Choroid plexus epithelial cell (primary cell): ENCODE measurements at places on chromosomes 16 and 17.

GRCh38 chr16:57358527-57359095 lies at the start of gene CCL22:
CCL22 (plus strand) TSS chr16:57358783; CDS start chr16:57358817, 34 bp downstream.
- no peak for DNase-seq

GRCh38 chr16:85127379-85127723 lies 15.1 kb upstream of the CIBAR2 start:
- DNase-seq = no peak

DNA sequence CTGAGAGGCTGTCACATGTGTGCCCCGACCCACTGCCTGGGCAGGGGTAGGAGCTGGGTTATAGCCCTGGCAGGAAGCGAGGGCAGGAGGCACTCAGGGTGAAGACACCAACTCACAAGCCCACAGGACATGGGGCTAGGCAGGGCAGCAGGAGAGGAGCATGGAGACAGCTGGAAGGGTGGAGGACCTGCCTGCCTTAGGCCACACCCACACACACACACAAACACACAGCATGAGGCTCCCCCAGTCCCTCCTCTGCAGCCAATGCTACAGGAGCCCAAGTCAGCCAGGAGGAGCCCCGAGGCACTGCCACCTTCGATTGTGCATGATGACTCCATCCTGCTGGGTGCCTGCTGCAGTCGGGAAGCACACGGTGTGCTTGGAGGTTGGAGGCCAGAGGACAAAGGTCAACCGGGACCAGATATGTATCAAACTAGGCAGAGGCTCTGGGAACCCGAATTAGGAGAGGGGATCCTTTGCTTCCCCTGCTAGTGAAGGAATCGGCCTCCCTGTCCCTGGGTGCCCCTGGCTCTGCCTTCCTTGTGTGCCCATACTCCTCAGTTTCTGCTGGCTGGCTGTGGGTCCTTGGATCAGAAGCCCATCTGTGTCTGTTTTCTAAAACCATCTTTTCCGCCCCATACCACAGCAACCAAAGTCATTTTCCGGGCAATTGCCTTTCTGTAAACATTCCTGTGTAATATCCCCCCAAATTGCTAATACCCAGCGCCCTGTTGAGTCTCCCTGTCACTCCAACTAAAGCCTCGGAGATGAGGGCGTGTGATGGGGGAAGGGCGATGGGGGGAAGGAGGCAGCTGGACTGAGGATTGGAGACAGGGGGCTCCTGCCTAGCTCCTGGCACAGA lies 20.5 kb downstream of the SRCIN1 start:
- peak; percentile 22 for DNase-seq

DNA sequence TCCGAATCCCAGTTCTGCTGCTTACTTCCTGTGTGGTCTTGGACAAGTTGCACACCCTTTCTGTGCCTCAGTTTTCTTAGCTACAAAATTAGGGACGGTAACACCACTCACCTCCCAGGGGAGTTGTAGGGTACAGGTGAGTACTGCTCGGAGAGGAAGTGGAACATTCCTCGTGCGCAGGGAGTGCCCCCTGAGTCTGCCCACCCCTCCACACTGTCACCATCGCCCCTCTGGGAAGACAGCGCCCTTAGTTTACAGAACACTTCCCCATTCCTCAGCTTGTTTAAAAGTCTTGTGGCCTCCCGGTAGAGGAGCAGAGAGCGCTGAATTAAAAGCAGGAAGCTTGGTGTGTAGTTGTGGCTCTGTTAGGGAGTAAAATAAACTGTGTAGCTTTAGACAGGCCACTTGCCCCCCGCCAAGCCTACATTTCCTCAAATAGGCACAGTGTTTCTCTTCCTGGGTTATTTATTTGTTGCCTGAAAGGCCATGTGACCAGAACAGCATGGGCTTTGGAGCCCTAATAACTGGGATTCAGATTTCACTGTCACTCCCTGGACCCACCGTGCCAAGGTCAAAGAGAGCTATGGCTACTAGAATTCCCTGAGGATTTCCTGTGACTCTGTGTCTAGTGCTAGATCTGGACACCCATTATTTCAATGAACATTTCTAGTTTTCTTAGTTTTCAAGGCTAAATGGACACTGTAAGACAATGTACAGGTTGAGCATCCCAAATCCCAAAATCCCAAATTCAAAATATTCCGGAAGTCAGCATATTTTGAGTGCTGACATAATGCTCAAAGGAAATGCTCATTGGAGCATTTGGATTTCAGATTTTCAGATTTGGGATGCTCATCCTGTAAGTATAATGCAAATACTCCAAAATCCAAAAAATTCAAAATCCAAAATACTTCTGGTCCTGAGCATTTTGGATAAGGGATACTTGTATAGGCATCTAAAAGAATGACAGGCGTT lies 372.5 kb downstream of the SNX29 start:
- DNase-seq = peak; percentile 9

DNA sequence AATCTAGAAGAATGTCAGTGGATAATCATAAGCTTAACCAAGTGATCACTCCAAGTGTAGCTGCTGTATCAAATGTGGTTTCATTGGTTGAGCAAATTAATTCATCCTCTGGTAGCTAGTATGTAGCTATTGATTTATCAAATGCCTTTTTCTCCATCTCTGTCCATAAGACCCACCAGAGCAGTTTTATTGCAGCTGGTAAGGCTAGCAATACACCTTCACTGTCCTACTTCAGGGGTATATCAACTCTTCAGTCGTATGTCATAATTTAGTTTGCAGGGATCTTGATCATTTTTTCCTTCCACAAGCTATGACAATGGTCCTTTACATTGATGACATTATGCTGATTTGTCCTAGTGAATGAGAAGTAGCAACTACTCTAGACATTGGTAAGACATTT lies 158.8 kb downstream of the PRKCB start:
- no peak for DNase-seq

DNA sequence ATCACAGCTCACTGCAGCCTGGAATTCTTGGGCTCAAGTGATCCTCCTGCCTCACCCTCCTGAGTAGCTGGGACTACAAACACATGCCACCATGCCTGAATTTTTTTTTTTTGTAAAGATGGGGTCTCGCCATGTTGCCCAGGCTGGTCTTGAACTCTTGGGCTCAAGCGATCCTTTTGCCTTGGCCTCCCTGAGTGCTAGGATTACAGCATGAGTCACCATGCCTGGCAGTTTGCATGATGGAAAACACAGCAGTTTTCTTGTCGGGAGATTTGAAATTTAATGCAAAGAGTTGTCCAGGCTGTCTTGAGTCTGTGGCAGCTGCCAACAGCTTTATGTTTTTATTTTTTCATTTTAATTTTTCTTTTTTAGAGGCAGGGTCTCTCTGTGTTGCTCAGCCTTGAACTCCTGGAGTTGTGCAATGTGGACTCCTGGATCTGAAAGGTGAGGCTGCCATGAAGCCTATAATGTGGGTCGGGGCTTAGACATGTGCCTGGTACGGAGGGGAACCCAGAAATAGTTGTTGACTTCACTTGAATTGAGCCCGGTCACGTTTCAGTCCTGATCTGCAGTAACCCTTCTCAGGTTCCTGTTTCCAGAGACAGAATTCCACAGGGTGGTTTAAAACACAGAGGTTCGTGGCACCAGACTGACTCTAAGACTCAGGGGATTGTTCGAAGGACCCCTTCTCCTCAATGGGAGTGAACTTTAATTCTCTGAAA lies 18.7 kb downstream of the CD300A start:
- DNase-seq = no peak

DNA sequence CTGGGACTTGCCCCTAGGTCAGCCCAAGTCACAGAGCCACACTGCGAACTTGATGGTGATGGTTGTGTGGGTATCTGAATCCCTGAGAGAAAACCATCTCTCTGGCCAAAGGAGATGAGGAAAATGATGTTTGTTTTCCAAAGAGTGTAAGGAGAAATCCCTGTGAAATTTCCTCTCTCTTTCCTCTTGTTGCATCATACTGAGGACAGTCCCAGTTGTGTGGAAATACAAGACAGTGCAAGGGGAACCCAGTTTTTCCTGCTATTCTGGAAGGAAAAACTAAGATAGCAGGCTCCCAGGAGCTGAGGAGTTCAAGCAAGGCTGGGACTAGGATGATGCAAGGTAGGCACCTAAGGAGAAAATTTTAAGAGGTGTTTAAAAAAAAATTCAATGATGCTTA lies 86.8 kb upstream of the TOM1L1 start:
- DNase-seq = no peak

GRCh38 chr16:56643080-56643778 lies 4.8 kb downstream of the MT1A start:
- peak; percentile 37 for DNase-seq

- DNase-seq = peak; percentile 81
Observed at GRCh38 chr17:882827-883585, 96.6 kb downstream of the NXN start.

- no peak for DNase-seq
Observed at GRCh38 chr16:80719573-80719972, 84.8 kb downstream of the CDYL2 start.

DNA sequence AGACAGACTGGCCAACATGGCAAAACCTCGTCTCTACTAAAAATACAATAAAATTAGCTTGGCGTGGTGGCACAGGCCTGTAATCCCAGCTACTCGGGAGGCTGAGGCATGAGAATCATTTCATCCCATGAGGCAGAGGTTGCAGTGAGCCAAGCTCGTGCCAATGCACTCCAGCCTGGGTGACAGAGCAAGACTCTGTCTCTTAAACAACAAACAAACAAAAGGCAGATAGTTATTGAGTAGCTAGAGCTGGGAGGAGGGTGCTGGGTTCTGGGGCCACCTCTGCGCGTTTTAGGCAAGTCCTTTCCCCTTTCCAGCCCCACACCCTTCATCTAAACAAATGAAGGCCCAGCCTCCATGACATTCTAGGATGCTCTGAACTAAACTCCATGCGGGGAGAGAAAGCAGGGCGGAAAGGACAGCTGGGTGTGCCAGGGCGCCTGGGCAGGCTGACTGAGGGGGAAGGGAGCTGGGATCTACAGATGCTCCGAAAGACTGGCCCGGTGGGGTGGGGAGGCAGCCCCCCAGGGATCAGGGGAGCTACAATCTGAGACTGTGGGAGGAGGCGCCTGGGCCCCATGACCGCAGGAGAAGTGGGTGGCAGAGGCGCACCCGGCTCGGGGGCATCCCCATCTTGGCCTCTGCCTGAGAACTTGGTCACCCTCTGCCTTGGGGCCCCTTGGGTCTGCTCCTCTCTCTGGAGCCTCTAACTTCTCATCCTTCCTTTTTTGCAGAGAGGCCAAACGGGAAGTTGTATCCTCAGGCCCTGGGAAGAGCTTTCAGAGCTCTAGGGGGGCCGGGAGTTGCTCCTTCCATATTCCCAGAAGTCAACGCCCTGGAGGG lies 910 bp downstream of the ITGAL start:
- no peak for DNase-seq

DNA sequence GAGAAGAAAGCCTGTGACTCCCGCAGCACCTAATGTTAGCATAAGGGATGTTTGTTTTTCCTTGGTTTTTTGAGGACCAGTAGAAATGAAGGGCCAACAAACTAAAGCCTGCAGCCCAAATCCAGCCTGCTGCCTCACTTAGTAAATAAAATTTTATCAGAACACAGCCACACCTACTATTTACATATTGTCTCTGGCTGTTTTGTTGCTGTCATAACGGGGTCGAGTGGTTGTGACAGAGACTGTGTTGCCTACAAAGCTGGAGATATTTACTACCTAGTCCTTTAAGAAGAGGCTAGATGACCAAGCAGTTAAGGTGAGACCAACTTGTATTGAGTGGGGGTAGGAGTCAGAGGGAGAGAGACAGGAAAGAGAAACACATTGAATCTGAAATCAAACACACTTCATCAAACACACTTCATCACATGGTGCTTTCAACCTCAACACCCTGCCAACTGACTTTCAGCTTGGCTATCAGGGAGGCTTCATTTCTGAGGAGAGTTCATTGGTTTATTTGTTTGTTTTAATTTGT lies 546.3 kb upstream of the CDH11 start:
- DNase-seq = no peak
